Prostate gland (tissue), 2 donors: ENCODE measurements at places on chromosomes 2 and 18.

- DNase-seq = no peak
These were observed 31.6 kb downstream of the EPAS1 start for GRCh38 chr2:46328829-46329228.

GRCh38 chr2:241011296-241011600, 12.8 kb downstream of the SNED1 start:
- DNase-seq = peak; percentile 2

DNA sequence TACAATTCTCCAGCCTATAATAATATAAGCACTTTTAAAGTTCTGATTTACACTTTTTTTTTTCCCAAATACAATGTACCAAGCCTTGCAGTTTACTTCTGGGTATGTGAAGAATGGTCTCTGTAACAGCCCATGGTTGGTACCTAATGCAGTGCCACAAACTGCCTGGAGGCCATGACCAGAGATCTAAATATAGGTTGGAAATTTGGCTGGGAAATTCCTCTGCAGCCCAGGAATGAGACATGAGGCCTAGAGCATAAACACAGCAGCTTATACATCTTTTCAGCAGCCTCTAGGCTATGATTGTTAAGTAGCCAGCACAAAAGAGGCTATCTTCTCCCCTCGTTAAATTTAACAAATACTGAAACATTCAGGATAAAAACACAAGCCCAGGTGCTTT, 432.0 kb upstream of the FAM98A start:
- DNase-seq = no peak

- DNase-seq = no peak
These were observed 17.2 kb upstream of the CD207 start for GRCh38 chr2:70852824-70853223.

GRCh38 chr2:28348921-28349320, 43.7 kb upstream of the FOSL2 start:
- DNase-seq = no peak

DNA sequence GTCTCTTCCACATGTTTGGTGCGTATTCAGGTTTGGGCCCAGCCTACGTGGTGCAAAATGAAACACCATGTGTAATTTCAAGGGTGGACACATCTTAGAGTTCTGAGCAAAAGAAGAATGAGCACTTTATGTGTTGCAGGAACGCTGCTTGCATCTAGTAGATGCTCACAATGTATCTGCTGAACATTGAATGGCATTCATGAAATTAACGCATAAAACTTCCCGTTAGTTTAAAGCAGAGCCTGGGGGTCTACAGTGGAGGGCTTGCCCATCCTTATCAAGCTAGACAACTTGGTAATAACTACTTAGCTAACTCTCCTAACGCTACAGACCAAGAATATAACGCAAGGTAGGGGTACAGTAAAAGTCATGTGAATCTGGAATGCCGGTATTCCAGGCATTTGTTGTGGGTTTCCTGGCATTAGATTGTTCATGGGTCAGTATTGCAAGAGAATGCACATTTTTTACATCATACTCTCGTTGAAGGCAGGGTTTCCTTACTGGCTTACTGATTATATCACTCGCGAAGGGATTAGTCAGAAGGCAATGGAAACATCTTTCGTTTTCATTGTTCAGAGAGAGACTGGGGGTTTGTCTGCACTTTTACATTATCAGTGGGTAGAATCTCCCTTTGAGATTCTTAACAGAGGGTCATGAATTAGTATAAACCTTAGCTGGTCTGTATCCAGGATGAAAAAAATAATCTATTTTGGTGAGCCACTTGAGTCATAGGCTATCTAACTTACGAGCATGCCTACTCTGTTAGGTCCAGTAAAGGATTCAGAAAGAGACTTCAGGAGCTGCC, 229.5 kb upstream of the EPAS1 start:
- DNase-seq = no peak

- DNase-seq = peak; percentile 74
These were observed 159.6 kb downstream of the RND3 start for GRCh38 chr2:150327564-150328489.

GRCh38 chr2:144595686-144596072, 75.8 kb upstream of the ZEB2 start:
- DNase-seq = no peak

- DNase-seq = no peak
These were observed 130.5 kb downstream of the NCK2 start for GRCh38 chr2:105875241-105875640.

- DNase-seq = no peak
These were observed 152.9 kb downstream of the LPIN1 start for GRCh38 chr2:11899264-11899818.

DNA sequence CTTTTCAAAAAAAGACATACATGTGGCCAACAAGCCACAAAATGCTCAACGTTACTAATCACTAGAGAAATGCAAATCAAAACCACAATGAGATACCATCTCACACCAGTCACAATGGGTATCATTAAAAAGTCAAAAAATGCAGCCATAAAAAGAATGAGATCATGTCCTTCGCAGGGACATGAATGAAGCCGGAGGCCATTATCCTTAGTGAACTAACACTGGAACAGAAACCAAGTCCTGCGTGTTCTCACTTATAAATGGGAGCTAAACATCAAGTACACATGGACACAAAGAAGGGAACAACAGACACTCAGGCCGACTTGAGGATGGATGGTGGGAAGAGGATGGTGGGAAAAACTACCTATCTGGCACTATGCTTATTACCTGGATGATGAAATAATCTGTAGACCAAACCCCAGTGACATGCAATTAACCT, 17.8 kb upstream of the ATL2 start:
- peak; percentile 29 for DNase-seq

GRCh38 chr2:241873081-241873802, 3.7 kb downstream of the RTP5 start:
- DNase-seq = no peak

- DNase-seq = no peak
These were observed 113.6 kb downstream of the ADCYAP1 start for GRCh38 chr18:1018181-1018681.

GRCh38 chr2:42516418-42516901, 22.7 kb upstream of the KCNG3 start:
- DNase-seq = no peak

DNA sequence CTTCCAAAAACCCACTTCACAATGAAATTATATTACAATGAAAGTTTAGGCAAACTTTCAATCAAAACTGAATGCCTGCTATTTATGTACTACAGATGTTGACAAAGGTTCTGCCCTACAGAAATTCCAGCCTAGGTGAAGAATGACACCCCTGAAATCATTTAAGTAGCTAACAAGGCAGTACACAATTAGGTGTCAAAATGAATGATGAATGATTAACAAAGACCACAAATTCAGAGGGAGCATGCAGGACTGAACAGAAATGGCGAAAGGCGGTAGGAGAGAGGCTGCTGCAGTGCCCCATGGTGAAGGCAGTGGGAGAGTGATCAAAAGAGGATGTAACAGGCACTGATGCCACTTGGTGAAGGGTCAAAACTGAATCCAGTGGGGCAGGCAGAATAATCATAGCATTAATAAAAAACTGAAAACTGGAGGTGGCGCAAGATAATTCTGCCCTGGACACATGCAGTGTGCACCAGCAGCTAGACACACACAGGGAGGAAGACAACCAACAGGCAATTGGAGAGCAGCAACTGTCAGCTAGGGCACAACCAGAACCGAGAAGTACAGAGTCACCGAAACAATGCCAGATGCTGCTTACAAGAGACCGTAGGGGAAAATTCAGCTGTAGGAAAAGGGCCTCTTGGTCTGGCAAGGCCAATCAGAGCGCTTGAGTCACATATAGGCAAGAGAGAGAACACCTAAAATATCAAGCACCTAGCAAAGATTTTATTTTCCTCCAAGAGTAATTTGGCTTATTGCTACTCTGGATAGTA, 4.5 kb downstream of the TMEM131 start:
- no peak for DNase-seq

DNA sequence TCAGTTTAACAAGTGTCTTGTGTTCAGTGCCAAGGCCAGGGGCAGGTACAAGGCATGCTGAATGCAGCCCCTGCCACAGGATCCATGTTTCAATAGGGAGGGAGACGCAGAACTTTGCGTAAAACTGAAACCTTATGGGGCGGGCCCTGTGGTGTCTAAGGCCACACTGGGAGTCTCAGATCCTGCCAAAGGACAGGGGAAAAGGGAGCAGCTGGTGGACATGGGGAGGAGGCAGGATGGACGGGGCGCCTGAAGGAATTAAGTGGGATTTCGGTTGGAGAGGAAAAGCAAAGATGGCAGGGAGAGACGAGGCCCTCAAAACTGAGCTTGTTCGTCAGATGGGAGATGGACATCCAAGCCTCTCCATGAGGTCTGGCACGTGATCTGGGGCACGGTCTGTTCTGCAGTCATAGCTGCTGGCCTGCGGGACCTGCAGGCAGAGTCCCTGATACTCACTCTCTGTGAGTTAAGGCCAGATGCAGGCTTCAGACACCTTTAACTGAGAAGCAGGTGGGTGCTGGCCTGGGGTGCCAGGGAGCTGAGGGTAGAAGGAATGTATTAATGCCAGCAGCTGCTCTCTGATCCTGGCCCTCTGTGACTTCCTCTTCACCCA, 48.8 kb downstream of the TCF7L1 start:
- no peak for DNase-seq

GRCh38 chr18:55584201-55584600, 3.8 kb downstream of the TCF4 start:
- no peak for DNase-seq

- no peak for DNase-seq
These were observed 8.9 kb downstream of the KLF11 start for GRCh38 chr2:10052216-10052615.

- no peak for DNase-seq
These were observed 136.9 kb upstream of the SPOPL start for GRCh38 chr2:138364554-138365162.

DNA sequence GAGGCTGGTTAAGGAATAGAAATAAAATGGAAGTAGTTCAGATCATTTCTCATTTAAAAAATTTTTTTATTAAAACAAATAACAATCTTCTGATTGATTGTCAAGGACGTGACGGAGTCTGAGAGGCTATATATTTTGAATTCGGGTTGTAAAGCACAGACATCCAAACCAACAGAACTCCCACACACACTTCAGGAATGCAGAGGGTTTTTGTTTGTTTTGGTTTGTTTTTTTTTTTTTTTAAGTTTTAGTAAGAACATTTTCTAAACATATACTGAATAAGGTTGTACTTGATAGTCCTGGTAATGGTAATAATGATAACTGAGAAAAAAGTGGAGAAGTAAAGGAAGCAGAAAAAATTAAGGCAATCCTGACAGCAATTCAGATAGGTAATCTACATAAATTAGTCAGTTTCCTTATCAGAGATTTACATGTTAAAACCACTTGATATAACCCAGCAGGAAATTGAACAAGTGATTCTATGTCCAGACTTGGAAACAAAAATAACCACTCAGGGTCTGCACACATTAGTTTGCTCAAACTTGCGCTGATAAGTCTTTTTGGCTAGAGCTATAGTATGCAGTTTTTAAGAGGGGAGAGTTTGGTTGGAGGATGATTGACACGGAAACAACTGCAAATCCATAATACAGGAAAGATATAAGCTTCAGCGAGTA, 51.5 kb upstream of the CTAGE1 start:
- DNase-seq = no peak

GRCh38 chr18:59873641-59874040, 26.2 kb upstream of the PMAIP1 start:
- DNase-seq = no peak

DNA sequence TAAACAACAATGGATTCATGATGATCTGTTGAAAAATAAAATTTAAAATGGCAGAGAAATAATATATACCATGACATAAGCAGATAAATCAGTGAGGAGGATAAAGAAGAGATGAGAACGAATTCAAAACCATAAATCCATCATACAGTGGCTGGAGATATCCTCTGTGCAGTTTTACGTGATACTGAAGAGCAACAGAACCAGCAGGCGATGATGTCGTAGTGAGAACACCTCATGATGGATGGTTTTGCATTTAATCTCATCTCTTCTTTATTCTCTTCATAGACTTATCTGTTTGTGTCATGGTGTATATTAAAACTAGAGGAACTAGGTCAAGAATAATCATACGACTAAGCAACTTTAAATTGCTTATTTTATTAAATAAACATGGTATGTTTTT, 56.3 kb downstream of the TNFRSF11A start:
- DNase-seq = no peak

- peak; percentile 17 for DNase-seq
These were observed 73.9 kb upstream of the HPCAL1 start for GRCh38 chr2:10228611-10229365.

DNA sequence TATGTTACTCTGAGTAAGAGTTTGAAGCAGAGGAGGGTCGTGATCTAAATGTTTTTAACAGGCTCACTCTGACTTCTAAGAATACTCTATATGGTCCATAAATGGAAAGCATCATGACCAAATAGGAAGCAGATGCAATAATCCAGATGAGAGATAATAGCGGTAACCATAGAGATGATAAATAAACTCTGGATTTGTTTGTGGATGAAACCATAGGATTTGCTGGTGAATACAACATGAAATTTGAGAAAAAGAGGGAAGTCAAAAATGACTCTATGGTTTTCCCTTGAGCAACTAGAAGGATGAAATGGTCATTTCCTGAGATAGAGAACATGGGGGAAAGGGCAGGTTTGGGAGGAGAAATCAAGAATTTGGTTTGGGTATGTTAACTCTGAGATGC, 3.9 kb downstream of the HEATR5B start:
- DNase-seq = no peak

DNA sequence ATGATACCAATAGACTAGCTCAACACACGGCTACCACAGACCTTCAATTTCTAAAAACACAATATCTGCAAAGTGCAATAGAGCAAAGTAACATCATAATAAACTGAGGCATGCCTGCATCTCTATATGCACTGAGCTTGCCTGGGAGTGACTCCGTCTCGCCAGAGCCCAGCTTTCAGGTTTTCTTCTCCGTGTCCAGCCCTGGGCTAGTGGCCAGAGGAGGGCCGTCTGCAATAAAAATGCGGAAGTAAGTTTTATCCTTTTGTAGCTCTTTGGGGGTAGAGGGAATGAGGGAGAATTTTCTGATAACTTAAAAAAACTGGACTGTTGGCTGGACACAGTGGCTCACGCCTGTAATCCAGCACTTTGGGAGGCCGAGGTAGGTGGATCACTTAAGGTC, 41.0 kb upstream of the GPR17 start:
- no peak for DNase-seq

DNA sequence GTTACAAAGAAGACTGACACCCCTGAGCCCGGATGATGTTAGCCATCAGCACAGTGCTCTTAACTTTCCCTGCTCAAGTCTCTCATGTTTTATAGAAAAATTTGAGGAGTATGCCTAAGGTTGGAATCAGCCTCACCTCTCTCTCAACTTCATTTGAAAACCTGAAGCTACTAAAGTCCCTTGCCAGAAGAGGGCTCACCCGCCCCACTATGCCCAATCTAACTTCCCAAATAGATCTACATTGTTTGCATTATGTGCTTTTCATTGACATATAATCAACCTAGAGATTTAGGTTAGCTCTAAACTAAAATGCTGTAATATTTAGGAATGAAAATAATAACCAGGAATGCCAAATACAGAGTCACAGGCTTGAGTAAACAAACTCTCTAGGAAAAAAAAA, 305.4 kb downstream of the NCKAP5 start:
- no peak for DNase-seq

GRCh38 chr2:193527146-193527545, 1332.4 kb upstream of the TMEFF2 start:
- DNase-seq = no peak

DNA sequence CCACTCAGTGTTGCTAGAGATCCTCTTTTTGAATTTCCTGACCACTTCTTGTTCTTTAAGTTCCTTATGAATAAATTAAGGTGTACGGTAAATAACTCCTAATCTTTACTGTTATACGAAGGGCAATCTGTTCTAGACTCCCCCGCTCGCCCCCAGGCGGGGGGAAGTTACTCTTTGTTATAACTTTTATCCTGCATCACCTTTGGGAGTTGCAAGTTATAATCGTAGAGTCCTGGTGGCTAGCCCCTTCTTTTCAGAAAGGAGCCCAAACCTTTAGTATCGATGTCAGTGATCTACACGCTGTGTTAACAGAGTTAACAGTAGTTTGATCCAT, 652 bp downstream of the GCA start:
- no peak for DNase-seq
